DMS79 (cell line): ENCODE measurements at places on chromosomes 2 and 18.

- no peak for DNase-seq
These were observed 738 bp downstream of the CHST9 start for GRCh38 chr18:27184115-27185024.

GRCh38 chr18:69941183-69941582 lies 6.5 kb downstream of the CD226 start:
- DNase-seq: no peak

DNA sequence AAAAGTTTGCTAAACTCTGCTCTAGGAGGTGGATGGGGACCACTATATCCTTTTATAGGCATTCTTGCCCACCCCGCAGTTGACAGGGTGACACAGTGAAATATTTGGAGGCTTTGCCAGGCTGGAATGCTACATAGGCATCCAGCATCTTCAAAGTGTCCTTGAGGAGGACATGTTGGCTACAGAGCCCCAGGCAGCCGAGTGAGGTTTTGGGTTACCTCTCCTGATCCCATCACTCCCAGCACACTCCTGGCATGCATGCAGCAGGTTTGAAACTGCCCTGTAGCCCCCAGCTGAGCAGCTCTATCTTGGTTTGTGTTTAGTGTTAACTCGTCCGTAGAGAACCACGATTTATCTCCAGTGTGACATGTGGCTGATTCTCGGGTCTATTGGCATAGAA lies 7.3 kb downstream of the FOSL2 start:
- no peak for DNase-seq

GRCh38 chr2:13576406-13577036 lies 859.8 kb downstream of the TRIB2 start:
- no peak for DNase-seq

GRCh38 chr2:33477473-33478468 lies 1.3 kb downstream of the RASGRP3 start:
- no peak for DNase-seq

DNA sequence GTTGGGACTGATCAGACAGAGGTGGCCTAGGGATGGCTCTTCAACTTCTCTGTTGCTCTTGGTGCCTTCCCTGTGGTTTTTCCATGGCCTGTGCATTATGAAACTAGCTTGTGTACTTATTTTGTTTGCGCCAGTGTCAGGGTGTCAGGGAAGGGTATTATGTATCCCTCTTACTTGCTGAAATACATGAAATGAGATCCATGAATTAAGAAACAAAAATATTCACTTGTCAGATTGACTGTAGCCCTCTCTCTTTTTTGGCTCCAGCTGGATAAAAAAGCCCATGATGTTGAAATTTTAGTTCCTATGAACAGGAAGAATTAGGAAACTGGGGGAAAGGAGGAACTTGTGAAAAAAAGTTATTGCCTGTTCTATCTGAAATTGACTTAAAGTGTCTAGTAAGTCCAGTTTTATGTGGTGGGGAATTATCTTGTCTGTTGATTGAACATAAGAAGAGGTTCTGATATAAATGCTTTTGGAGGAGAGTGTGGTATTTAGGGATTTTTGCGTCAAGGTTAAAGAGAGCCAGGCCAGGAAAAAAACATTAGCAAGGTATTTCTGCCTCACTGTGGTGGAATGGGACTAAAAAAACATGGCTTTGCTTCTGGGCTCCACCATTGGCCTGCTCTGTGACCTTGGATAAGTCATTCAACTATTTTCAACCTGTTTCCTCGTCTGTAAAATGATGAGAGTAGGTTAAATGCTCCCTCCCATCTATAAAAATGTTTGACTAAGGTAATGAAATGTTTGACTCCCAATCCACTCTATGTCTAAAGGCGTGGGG lies 12.0 kb downstream of the UGP2 start:
- DNase-seq: no peak

- no peak for DNase-seq
These were observed at the start of gene DQX1 for GRCh38 chr2:74525717-74526648. Gene DQX1, minus strand, starts transcription at chr2:74526231. Its CDS starts 502 bp downstream, at chr2:74525729.

- no peak for DNase-seq
These were observed 90.0 kb upstream of the ALPP start for GRCh38 chr2:232288489-232289030.

DNA sequence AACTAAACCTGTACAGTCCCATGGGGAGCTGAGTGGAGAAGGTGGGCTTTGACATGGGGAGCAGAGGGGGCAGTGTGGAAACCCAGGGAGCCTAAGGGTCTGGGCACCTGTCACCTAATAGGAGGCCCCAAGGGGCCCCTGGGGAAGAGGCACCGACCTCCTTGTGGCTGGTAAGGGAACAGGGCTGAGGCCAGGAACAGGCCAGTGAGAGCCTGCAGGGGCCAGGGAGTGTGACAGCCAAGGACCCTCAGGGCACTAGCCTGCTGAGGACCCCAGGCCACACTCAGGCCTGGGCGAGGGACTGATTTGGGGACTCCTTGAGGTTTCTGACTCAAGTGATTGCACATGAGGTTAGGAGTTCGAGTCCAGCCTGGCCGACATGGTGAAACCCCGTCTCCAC lies 24.5 kb upstream of the ALPP start:
- no peak for DNase-seq

- no peak for DNase-seq
These were observed 52.7 kb downstream of the MALT1 start for GRCh38 chr18:58723810-58724602.
